ENCODE measurements at places on chromosomes 12 and 14.

DNA sequence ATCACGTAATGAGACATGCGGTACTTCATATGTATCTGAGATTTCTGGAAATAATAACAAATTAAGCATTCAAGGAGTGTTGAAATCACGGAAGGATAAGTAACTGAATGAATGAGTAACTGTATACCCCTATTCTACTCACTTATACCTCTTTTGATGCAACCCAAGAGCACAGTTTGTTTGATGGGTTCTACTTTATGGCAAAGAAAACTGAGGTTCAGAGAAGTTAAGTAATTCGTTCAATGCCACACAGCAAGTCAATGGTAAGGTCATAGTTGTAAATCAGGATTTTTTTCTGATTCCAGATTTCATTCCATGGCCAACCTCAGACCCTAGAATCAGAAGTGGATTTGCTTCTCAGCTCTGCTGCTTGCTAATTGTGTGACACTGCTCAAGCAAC lies 544.5 kb upstream of the TBX3 start:
- no peak for DNase-seq

GRCh38 chr12:71948390-71948789 lies 9.7 kb downstream of the TPH2 start:
- no peak for DNase-seq

DNA sequence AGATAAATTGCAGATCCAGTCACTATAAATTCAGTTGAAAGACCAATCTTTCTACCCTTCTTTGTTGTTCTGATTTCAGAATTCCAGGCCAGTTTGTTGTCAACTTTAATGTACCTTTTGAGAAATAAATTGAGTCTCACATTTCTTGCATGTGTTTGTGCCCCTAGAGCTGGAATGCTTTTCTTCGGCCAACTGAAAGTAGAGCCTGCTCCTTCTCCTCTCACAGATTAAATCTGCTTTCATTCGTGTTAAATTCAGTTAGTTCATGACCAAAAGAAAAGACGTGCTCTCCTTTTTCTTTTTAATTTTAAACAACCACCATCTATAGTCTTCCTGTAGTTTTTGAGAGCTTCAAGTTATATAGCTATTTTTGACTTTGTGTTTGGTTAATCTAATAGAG lies 22.9 kb downstream of the SOCS2 start:
- DNase-seq = no peak

GRCh38 chr12:27539191-27539631 lies 15.2 kb downstream of the PPFIBP1 start:
- no peak for DNase-seq

DNA sequence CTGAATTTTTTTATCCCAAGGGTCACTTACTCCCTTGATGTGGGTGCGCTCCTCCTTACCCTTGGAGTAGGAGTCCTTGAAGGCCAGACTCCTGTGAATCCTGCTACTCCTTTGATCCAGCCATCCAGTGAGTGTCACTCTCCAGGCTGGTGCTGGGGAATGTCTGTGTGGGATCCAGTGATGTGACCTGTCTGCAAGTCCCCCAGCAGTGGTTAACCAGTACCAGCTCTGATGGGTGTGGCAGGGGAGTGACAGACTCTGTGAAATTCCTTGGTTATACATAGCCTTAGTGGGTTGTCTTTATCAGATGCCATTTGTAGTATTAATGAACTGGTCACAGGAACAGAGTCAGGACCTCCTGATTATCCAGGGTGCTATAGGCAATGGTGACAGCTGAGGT lies 409.5 kb upstream of the LMO3 start:
- DNase-seq = no peak

DNA sequence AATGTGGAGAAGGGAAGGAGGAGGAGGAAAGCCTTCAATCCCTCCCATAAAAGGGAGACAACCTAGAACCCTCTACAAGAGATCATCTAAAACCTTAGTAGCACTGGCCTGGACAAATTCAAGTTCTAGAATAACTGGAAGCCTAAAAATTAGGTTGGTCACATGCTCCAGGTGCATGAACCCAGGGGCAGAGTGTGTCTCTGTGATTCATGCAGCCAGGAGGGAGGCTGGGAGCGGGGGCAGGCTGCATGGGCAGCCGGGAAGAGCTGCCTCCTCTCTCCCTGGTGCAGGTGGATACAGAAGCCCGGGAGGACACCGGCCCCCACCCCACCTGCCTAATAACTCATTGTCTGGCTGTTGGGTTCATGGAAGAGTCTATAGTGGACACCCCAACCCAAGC lies 38.6 kb downstream of the CCDC85C start:
- DNase-seq = no peak

DNA sequence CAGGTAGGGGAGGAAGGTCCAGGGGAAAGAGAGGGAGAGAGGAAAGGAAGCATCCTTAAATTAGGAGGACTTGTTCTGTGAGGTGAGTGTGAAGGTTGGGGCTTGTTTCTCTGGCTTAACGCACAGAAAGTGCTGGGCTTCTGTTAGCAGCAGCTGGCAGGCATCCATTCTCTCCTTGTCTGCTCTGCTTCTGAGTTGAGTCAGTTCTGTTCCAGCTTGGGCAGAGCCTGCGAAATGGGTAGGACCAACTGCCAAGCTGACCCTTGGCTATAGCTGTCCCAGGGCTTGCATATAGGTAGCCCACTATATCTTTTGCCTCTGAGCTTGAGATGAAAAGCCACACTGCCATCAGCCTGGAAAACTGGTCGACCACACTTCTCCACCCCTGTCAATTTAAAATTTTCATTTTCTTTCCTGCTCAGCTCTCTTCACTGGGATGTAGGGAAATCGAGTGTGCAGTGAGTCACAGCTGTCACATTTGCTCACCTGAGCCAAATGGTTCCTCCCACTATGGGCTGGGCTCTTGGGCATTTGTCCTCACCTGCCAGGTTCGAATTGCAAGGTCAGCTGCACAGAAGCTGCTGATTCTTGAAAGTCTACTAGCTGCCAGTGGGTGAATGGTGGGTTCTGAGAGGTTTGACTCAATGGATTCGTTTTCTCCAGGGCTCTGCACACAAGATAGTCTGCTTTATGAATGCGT lies 256.4 kb upstream of the PWP1 start:
- DNase-seq = no peak

DNA sequence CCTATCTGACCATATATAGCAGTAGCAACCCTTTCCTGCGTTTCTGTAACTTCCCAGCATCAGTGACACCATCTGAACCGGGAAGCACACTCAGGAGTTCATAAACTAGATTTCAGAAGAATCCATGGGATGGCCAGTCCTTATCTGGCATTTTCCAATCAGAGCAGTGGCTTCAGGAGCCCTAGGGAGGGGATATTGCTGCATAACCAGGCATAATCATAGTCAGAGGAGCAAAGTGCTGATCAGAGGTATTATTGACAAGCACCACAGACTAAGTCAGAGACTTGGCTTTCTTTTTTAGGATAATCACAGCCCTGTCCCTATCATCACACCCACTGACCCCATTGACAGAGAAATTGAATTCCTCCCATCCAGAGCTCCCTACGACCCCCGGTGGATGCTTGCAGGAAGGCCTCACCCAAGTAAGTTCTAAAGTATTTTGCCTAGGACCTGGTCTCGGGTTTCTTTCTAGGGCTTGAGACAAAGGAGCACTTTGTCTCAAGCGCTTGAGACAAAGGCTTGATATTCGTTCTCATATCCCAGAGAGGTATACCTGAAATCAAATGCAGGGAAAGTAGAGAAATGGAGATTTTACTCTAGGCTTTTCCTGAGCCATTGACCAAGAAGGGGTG lies 55.1 kb downstream of the FOXN4 start:
- DNase-seq = no peak

- DNase-seq = no peak
Measured at GRCh38 chr12:4589941-4590340, 27.9 kb downstream of the DYRK4 start.

GRCh38 chr14:91300957-91301356 lies 56.5 kb upstream of the GPR68 start:
- no peak for DNase-seq

DNA sequence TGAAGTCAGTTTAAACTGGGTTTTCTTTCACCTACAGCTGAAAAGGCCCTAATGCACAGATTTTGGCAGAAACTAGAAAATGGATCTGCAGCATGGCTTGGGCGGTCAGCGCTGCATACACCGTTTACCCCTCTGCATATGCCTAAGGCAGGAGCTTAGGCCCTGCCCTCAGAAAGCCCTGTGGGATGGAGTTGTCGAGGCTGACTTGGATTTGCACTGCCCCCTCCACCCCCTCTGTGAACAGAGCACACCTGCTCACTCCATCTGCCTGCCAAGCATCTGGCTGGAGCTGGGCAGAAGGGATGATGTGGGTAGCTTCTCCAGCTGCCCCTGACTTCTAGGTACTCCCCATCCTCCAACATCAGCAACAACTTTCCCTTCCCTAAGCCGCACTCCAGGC lies 41.9 kb downstream of the TTC7B start:
- no peak for DNase-seq

Measured in D341Med (cell line).